Stimulated activated CD8-positive, alpha-beta memory T cell treated with anti-CD3 and anti-CD28 coated beads, Interleukin-4, amount 100 ng/mL, for 4 hours (primary cell): ENCODE measurements at places on chromosomes 7 and 10.

- DNase-seq = no peak
These were observed 229.5 kb upstream of the FZD1 start for GRCh38 chr7:91034459-91035368.

- no peak for DNase-seq
These were observed 71.5 kb downstream of the MAPK8 start for GRCh38 chr10:48377751-48378530.

GRCh38 chr10:36592964-36593363 is 532.4 kb upstream of the ANKRD30A start:
- no peak for DNase-seq

GRCh38 chr7:111736552-111736874 is 174.2 kb upstream of the IMMP2L start:
- no peak for DNase-seq

GRCh38 chr10:95414844-95415485 is 124.2 kb upstream of the PDLIM1 start:
- no peak for DNase-seq

- DNase-seq = no peak
These were observed 360.4 kb downstream of the CXCL12 start for GRCh38 chr10:44024356-44025116.

- peak; percentile 24 for DNase-seq
These were observed 83.8 kb upstream of the GPR26 start for GRCh38 chr10:123582084-123582989.

DNA sequence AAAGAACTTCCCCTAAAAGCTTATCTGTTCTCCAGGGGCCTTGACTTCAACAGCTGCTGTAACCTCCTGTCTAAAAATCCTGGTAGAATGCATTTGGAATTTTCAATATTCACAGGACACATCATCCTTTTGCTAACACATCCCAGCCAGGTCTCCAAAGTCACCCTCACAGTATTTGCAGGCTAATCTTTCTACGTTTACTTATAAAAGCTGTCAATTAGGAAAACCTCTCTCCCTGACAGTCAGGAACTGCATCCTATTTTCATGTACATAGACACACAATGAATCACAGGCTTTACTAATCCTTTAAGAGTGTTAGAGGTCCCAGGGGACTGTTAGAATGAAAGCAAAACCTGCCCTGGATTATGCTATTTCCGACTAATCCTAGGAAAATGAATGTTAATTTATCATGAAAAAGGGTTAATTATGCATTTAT is 102.2 kb downstream of the GFRA1 start:
- no peak for DNase-seq

GRCh38 chr10:118595598-118596425 is at the start of gene PRLHR:
Gene PRLHR (minus strand): TSS chr10:118595648. CDS start chr10:118595244, 404 bp downstream.
- DNase-seq = no peak

GRCh38 chr7:28660132-28660531 is 247.8 kb downstream of the CREB5 start:
- DNase-seq = no peak

DNA sequence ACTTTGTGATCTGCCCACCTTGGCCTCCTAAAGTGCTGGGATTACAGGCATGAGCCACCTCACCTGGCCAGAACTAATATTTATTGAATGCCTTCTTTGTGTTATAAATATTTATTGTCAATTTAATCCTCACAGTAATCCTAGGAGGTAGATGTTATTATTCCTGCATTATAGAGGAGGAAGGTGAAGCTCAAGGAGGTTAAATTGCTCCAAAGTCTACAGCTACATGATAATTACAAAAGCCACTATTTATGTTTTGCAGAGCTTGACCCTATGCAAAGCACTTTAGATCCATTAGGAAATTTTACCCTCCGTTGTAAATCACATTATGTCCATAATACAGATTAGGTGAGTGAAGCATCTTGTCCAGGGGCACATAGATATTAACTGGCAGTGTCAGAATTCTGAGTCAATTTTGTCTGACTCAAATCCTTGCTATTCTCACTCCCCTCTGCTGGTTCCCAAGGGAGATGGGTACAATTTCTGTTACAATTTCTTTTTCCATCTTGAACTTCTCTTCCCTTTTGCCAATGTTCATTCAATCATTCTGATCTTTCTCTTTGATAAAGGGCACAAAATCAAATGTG is 25.7 kb upstream of the CDK14 start:
- no peak for DNase-seq

- DNase-seq = no peak
These were observed 76.5 kb downstream of the ADCY1 start for GRCh38 chr7:45650404-45651394.

DNA sequence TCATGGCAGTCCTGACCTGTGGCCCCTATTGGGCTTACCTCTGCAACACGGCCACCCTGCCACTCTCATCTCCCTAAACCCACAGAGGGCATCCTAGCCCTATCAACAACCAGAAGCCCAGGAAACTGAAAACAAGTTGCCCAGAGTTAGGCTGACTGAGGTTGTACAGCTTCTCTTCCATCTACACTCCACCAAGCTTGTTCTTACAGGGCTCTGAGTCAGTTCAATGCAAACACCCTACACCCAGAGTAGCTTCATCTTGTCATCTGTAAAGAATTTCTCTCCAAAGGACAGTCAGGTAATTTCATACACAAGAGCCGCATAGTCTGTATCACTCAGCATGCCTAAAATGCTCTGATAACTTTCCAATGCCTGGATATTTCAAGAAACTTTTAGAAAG is 175.4 kb downstream of the ARID5B start:
- no peak for DNase-seq
